Hematopoietic multipotent progenitor cell treated with erythropoietin and hydrocortisone succinate and interleukin-3 and kit ligand, for 8 days (in vitro differentiated cells): ENCODE measurements at places on chromosomes 4 and X.

- no peak for DNase-seq
Measured at GRCh38 chr4:24856586-24856985, 56.3 kb downstream of the CCDC149 start.

DNA sequence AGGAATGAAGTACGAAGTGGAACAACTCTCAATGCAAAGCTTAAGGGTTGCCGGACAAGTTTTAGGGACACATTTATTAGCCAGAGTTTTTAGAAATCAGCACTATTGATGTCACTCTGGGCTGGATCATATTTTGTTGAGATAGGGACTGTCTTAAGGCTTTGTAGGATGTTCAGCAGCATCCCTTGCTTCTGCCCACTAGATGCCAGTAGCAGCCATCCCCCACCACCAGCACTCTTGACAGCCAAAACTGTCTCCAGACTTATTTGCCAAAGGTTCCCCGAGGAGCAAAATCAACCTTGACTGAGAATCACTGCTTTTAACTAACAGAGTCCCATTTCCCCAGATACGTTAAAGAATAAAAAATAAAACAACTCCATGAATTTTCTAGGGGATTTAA, 1497.3 kb downstream of the STIM2 start:
- no peak for DNase-seq

GRCh38 chr4:100372432-100372831, 145.4 kb downstream of the EMCN start:
- DNase-seq, result no peak

- peak; percentile 2 for DNase-seq
Measured at GRCh38 chr4:185357211-185357610, 38.5 kb downstream of the LRP2BP start.

DNA sequence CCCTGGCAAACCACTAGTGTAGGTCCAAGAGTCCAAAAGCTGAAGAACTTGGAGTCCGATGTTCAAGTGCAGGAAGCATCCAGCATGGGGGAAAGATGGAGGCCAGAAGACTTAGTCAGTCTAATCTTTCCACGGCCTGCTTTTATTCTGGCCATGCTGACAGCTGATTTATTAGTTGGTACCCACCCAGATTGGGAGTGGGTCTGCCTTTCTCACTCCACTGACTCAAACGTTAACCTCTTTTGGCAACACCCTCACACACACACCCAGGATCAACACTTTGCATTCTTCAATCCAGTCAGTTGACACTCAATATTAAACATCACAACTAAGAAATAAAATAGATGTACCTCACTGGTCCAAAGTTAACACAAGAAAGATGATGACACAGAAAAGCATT, 134.8 kb upstream of the GABRA2 start:
- DNase-seq, result no peak

GRCh38 chr4:109890076-109890475, 22.6 kb upstream of the EGF start:
- DNase-seq, result no peak

DNA sequence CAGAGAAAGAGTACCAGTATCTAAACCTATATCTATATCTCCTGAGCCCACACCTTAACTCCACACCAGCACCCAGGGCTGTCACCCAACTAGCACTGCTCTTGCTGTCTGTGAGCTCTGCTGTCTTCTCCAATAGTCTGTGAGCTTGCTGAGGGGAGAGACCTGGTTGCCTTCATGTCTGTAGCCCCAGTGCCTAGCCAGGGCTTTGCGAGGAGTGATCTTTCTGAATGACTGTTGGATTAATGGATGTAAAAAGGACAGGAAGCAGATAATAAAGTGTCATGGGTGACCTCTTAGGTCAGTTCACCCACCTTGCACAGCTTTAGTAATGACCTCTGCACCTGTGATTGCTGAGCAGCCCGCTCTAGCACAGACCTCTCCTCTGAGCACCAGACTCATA, 30.5 kb downstream of the CNGA2 start:
- DNase-seq, result no peak

- DNase-seq, result peak; percentile 94
Measured at GRCh38 chr4:82890901-82891706, at the start of gene SEC31A. TSS of gene SEC31A (minus strand) at chr4:82891153. CDS start at chr4:82881936, 9,217 bp downstream.
